Hematopoietic multipotent progenitor cell treated with erythropoietin and hydrocortisone succinate and interleukin-3 and kit ligand, for 6 days (in vitro differentiated cells): ENCODE measurements at places on chromosomes 5 and 9.

GRCh38 chr9:80013891-80014290 is 442.1 kb downstream of the TLE4 start:
- DNase-seq, result no peak

DNA sequence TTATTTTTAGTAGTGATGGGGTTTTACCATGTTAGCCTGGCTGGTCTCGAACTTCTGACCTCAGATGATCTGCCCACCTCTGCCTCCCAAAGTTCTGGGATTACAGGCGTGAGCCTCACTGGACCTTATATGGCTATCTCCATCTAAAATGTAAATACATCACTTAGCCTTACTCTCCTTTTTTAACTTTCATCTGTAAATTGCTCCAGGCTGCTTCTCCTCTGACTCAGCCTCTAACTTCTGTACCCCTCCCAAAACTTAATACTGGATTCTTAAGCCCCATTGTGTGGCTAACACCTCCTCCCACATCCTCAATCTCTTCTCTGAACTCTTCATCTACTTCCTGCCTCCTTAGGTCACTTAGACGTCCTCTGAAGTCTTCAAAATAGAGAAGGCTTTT is 4.0 kb downstream of the SNX30 start:
- no peak for DNase-seq

GRCh38 chr5:173760461-173761177 is 127.5 kb upstream of the CPEB4 start:
- DNase-seq, result no peak

DNA sequence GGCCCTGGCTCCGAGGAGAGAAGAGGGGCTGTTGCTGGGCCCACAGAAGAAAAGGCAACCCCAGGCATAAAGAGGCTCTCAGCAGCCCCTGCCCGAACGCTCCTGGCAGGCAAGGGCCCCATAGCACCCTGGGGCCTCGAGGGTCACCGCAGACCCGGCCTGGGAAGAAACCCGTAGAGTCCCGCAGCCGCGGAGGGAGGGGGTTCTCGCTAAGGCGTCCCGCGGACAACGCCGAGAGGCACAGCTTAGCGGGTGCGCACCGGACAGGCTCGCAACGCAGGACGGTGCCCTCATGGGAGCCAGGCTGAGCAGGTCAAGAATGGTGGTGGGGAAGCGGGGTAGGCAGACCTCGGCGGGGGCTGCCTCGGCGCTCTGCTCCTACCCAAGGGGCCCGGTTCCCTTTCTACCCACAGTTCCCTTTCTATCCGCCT is 6.7 kb downstream of the PITX1 start:
- DNase-seq, result no peak

DNA sequence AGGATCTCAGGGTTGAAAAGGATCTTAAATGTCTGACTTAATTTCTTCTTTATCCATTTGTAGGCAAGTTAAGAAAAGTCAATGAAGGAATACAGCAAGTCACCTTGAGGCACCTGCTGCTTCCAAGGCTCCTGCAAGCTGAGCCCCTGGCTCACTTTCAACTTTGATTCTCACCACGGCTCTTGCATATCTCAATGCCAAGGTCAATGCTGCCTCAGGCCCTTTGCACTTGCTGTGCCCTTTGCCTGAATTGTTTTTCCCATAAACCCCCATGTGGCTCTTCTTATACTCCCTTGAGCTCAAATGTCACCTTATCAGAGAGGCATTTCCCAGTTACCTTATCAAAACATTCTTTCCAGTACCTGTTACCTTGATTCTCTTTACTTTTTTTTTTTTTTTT is 144.3 kb upstream of the RAPGEF1 start:
- no peak for DNase-seq

DNA sequence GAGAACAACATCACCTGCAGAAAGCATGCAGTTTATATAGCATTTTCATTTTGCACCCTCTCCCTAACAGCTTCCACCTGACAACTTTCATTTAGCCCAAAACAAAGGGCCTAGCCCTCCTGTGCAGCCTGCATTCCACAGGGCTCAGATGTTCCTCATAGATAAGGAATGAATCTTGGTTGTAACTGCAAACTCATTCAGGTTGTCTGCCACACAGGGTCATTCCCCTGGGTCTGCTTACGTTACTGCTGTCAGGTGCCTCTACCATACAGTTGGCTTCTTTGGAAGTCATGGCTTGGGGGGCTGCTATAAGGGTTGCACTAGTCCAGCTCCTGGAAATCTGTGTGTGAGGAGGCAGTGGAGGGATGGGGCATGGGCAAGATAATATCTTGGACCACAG is 2.7 kb upstream of the DCP2 start:
- peak; percentile 60 for DNase-seq

GRCh38 chr5:69502767-69503488 is 10.3 kb downstream of the OCLN start:
- no peak for DNase-seq

GRCh38 chr9:17906176-17906840 is 327.4 kb downstream of the SH3GL2 start:
- no peak for DNase-seq

GRCh38 chr9:1876891-1877496 is 138.2 kb upstream of the SMARCA2 start:
- no peak for DNase-seq

- DNase-seq, result no peak
Measured at GRCh38 chr5:65970481-65971367, 44.3 kb downstream of the ERBIN start.

- no peak for DNase-seq
Measured at GRCh38 chr5:172733974-172734346, 37.0 kb downstream of the DUSP1 start.

GRCh38 chr5:159034083-159034824 is 65.5 kb downstream of the EBF1 start:
- DNase-seq, result peak; percentile 17

DNA sequence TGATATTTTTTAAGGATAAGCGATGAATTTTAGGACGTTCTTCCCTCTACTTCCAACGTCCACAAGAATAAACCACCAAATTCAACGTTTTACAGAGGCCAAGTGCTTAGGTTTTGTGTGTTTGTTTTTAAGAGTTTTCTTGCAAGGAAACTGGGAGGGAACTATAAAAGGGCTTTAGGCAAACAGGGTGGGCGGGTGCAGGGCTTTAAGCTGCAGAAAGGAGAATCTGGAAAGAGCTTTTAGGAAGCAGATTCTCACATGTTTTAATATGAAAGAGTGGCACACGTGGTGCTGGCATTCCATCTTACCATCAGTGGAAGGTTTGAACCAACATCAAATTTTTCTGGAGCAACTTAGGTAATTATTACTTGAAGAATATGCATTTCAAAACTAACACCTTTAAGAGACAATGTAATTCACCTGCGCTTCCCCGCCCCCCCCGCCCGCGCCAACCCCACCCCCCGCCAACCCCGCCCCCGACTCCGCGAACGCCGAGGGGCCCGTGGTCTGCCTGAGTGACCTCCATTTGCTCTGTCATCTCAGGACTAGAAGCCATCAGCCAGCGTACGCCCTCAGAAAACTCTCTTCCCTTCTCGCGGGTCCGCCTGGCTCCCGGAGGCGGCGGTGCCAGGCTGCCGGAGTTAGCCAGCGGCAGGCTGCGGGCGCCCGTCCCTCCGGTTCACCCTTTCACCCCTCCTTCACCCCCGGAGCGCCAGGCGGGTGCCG is 911 bp upstream of the PIK3R1 start:
- DNase-seq, result peak; percentile 51

- no peak for DNase-seq
Measured at GRCh38 chr5:109327570-109327969, 82.2 kb downstream of the PJA2 start.

DNA sequence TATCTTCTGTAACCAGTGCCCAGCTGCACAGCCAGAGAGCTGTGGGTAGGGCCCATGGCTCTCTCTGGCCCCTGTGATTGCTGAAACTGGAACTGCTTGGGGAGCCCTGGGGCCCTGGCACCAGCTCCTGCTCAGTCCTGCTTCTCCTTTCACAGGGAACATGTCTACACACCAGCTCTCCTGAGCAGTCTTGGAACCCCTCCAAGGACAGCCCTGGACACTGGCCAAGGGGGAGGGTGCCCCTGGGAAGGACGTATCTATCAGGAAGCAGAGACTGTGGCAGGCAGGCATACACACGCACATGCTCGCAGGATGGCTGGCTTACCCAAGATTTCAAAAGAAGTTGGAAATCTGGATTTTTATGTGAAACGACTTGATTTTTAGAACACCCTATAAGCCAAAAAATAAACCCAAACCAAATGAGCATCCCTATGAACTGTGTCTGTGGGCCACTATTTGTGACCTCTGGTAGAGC is 8.8 kb upstream of the TRAF1 start:
- peak; percentile 94 for DNase-seq

DNA sequence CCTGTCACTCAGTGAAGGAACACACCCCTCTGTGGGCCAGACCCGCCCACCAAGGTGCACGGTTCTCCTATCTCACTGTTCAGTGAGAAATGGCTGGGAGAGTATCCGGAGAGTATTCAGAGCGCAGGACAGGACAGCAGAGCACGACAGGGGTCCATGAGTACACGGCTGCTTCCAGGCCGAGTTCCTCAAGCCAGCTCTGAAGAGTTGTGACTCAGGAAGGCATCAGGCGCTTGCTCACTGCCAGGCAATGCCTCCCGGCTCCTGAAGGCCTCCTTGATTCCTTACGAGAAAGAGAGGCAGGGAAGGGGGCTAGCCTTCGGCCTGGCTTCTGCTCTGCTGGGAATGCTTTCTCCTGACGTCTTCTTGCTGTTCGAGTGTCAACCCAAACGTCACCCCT is 132.1 kb upstream of the PPP1R26 start:
- DNase-seq, result no peak

DNA sequence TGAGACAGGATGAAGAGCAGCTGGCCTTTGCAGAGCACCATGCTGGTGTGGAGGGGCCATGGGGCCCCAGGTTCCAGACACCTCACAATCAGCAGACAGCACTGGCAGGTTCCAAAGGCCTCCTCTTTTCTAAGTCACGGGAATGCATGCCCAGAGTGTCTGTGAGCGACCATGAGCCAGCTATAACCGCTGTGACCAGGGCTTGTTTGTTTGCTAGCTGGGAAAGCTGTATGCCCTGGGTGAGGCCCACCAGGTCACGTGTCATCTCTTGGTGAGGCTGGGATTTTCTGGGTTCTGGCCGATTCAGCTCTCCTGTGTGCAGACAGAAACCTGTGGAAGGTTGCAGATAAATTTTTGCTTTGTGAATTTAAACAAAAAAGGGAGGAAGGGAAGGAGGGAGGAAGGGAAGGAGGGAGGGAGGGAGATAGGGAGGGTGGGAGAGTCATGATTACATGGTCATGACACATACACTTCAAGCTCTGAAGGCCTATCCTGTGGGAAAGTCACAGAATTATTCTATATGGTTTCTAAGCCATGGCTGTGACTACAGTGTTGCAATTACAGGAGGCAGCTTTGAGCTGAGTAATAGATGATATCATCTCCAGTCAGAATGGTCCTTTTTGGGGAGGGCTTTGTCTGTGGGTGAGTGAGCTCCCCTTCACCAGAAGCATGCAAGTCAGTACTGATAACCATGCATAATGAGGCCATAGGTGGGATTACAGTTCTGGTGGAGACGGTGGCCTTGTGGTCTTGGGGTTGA is 37.2 kb downstream of the PAPPA start:
- DNase-seq, result no peak

DNA sequence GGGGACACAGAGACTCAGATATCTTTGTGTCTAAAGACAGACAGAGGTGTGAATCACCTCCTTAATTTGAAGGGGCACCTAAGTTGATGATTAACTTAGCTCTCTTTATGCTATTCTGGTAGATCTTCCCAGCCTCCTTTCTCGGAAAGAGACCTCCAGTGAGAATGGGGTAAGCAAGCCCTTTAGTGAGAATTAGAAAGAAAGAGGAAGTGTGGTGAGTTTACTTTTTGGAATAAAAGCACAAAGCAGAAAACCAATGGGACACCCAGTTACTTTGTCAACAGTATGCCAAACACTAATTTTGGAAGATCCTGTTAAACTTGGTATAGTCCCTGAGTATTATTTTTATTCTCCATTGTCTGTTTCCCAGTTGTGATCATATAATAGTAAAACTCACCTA is 302.8 kb upstream of the RASA1 start:
- DNase-seq, result no peak

- no peak for DNase-seq
Measured at GRCh38 chr9:126378761-126379160, 52.1 kb downstream of the MVB12B start.

DNA sequence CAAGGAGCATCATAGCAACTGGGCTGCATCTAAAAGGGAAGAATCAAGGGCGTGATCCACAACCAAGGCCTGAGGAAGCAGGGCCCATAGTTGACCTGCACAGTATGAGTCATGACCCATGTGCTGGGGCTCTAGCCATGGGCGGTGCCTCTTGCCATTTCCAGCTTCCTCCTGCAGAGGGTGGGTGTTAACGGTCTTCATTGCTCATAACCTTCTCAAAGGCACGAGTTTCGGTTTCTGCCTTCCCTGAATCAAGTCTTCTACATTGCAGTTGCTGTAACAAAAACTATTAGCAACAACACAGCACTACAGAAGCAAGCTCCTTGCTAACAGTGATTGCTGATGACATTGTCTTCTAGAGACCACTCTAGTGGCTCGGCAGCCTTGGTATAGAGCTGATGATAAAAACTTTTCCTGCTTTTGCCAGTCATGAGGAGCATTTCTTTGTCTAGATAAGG is 66.9 kb downstream of the CTSL start:
- peak; percentile 91 for DNase-seq

DNA sequence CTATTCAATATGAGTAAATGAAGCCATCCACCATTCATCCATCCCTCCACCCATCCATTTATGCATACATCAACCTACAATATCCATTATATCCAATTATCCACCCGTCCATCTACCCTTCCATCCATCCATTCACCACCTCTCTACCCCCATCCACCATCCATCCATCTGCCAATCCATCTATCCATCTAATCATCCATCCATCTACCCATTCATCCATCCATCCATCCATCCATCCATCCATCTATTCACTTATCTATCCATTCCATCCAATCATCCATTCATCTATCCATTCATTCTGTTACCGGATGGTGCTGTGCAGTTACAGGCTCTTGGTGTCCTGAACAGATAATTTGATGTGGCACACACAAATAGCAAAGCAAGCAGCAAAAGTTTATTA is 10.7 kb downstream of the PAEP start:
- DNase-seq, result no peak

- DNase-seq, result no peak
Measured at GRCh38 chr5:44292736-44293135, 96.5 kb downstream of the FGF10 start.

GRCh38 chr9:92245005-92245797 is 48.3 kb downstream of the IARS1 start:
- DNase-seq, result no peak

DNA sequence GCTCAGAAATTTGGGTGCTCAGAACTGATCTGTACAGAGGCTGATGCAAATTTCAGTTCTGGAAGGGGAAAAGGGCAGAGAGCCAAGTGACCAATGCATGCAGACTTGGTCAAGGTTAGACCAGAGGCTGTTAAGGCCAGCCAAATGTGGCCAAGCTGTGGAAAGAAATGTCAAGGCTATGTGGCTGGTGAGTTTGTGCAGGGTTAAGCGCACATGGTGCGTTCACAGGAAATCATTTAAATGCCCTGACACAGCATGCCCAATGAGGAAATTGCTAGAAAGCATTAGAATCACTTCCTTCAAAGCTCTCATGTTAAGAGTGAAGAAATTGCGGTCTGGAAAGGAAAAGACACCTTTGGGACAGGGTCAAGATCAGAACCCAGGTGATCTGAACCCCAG is 58.0 kb downstream of the PTPN3 start:
- DNase-seq, result no peak
